ENCODE measurements at places on chromosomes 12 and 14. TPM values are rescaled to one million over a fixed set of nuclear protein-coding genes. Genes with fewer than 3 reads are reported as not detected.

ADIPOR2 gene
- 28.7 TPM for total RNA-seq

SERPINA1 gene
- total RNA-seq = 18.1 TPM

IFNG-AS1 gene
- total RNA-seq = not detected

PRH2 gene
- not detected for total RNA-seq

TMEM233 gene
- total RNA-seq = 1.5 TPM

DDN gene
- total RNA-seq = 0.13 TPM

OTUB2 gene
- 6.4 TPM for total RNA-seq

PLA2G1B gene
- total RNA-seq = not detected

DAO gene
- total RNA-seq = not detected

GRIN2B gene
- 0.07 TPM for total RNA-seq

UBR7 gene
- 16.1 TPM for total RNA-seq

SLC10A1 gene
- total RNA-seq = not detected

MANSC4 gene
- not detected for total RNA-seq

CPNE6 gene
- not detected for total RNA-seq

ZFHX2 gene
- 2.6 TPM for total RNA-seq

TSPAN8 gene
- total RNA-seq = 0.89 TPM

GDF3 gene
- total RNA-seq = not detected

FOXG1 gene
- total RNA-seq = not detected

TRHDE gene
- total RNA-seq = 5.8 TPM

DIABLO gene
- 100 TPM for total RNA-seq

CLEC4A gene
- 0.50 TPM for total RNA-seq

OTX2 gene
- not detected for total RNA-seq

GLS2 gene
- 3.3 TPM for total RNA-seq

ZC2HC1C gene
- 9.2 TPM for total RNA-seq

NRXN3 gene
- total RNA-seq = 1.6 TPM

LRP1-AS gene
- not detected for total RNA-seq

KLRB1 gene
- not detected for total RNA-seq

PARP2 gene
- total RNA-seq = 16.2 TPM

PRPF40B gene
- total RNA-seq = 15.3 TPM

BICDL1 gene
- total RNA-seq = 7.9 TPM

IAPP gene
- not detected for total RNA-seq

BEST3 gene
- total RNA-seq = 0.14 TPM

Measured in kidney epithelial cell (primary cell).